Esophagus (tissue), 2 donors: ENCODE measurements at places on chromosomes 11 and 22. TPM values are rescaled to one million over a fixed set of nuclear protein-coding genes. Genes with fewer than 3 reads are reported as not detected.

Gene SLC6A5
- not detected for polyA plus RNA-seq

Gene SYCE3
- polyA plus RNA-seq, result 0.32 TPM

Gene KCNJ11
- 0.67 TPM for polyA plus RNA-seq

Gene DEPDC7
- polyA plus RNA-seq, result 5.6 TPM

Gene KRTAP5-11
- not detected for polyA plus RNA-seq

Gene KCNQ1
- polyA plus RNA-seq, result 0.52 TPM

Gene TESMIN
- 3.0 TPM for polyA plus RNA-seq

Gene LMO2
- polyA plus RNA-seq, result 12.3 TPM

Gene OR4D5
- polyA plus RNA-seq, result not detected

Gene CHRDL2
- 1.4 TPM for polyA plus RNA-seq

Gene ELF5
- 0.41 TPM for polyA plus RNA-seq

Gene MS4A3
- polyA plus RNA-seq, result not detected

Gene PIWIL4
- polyA plus RNA-seq, result 1.8 TPM

Gene ANO5
- polyA plus RNA-seq, result 0.16 TPM

Gene KCTD14
- 1.1 TPM for polyA plus RNA-seq

Gene ANO9
- 18.1 TPM for polyA plus RNA-seq

Gene CARD16
- 32.7 TPM for polyA plus RNA-seq

Gene LGALS1
- polyA plus RNA-seq, result 160 TPM

Gene HSPB2
- polyA plus RNA-seq, result 1.8 TPM

Gene KRTAP5-8
- polyA plus RNA-seq, result 0.31 TPM

Gene ROBO4
- 3.2 TPM for polyA plus RNA-seq

Gene SPTBN2
- polyA plus RNA-seq, result 61.3 TPM

Gene APOA5
- not detected for polyA plus RNA-seq

Gene OR52N2
- polyA plus RNA-seq, result not detected

Gene SPECC1L
- 11.4 TPM for polyA plus RNA-seq

Gene ARFGAP3
- 13.5 TPM for polyA plus RNA-seq

Gene INS
- 3.3 TPM for polyA plus RNA-seq

Gene PISD
- polyA plus RNA-seq, result 30.4 TPM

Gene SLC29A2
- polyA plus RNA-seq, result 7.8 TPM

Gene TRIM22
- 13.4 TPM for polyA plus RNA-seq

Gene FOLR1
- 0.94 TPM for polyA plus RNA-seq

Gene IGLL1
- polyA plus RNA-seq, result not detected

Gene KCNJ1
- polyA plus RNA-seq, result 0.10 TPM

Gene BDNF
- 0.80 TPM for polyA plus RNA-seq

Gene PRR33
- 0.02 TPM for polyA plus RNA-seq

Gene MMP13
- polyA plus RNA-seq, result 0.02 TPM

Gene AIFM3
- polyA plus RNA-seq, result 1.7 TPM

Gene DNAL4
- polyA plus RNA-seq, result 8.5 TPM

Gene OR52I2
- polyA plus RNA-seq, result not detected

Gene JAML
- polyA plus RNA-seq, result 6.1 TPM

Gene PRAME
- not detected for polyA plus RNA-seq
